ENCODE measurements at places on chromosomes 6 and 20.

- no peak for DNase-seq
Measured at GRCh38 chr20:20150241-20150640, 97.9 kb downstream of the CFAP61 start.

GRCh38 chr6:130507666-130508028 lies 141.8 kb downstream of the TMEM200A start:
- no peak for DNase-seq

DNA sequence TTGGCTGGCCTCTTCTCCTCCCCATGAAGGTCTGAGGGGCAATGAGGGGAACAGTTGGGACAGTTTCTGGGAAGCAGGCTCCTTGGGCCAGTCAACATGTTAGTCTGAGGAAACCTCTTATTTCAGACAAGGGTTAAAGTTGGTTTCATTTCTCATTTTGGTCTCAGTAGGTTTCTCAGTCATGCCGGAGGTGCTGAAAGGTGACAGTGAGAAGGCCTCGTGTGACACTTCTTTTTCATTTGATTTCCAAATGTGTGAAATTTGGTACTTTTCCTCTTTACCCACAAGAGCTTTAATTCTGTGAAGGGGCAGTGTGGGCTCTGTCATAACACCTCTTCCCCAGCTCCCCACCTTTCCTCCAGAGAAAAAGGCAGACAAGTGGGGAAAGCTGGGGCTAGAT lies 7.5 kb upstream of the GLP1R start:
- DNase-seq: peak; percentile 42

GRCh38 chr6:162377735-162378134 lies 349.8 kb downstream of the PRKN start:
- no peak for DNase-seq

DNA sequence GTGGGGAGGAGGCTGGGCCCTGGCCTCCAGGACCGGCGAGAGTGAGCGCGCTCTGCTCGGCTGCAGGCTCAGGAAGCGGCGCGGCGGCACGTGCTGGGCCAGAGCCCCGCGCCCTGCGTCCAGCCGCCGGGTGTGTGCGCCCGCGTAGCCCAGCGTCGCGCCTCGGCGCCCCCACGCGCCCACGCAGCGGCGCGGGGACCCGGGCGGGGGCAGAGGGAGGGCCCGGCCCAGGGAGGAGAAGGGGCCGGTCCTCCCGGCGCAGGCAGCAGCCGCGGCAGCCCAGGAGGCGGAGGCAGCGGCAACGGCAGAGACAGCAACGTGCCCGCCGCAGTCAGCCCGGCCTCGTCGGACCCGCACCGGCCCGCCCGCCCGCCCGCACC lies at the start of gene EYA2:
Gene EYA2 (plus strand): TSS at position 265 of the 380 bp plus-strand sequence. CDS start 95,168 bp downstream, outside the sequence.
- peak; percentile 60 for DNase-seq

Data from GM12865 (cell line).